ENCODE measurements at places on chromosomes 7 and 10. TPM values are rescaled to one million over a fixed set of nuclear protein-coding genes. Genes with fewer than 3 reads are reported as not detected.

GIMAP6 gene
- 15.7 TPM for total RNA-seq

STAMBPL1 gene
- total RNA-seq = 3.6 TPM

BBIP1 gene
- total RNA-seq = 20.9 TPM

NOBOX gene
- not detected for total RNA-seq

FRA10AC1 gene
- 11.4 TPM for total RNA-seq

TCAF2 gene
- 12.7 TPM for total RNA-seq

SORCS1 gene
- total RNA-seq = 14.4 TPM

PFKP gene
- total RNA-seq = 35.1 TPM

CFAP43 gene
- total RNA-seq = 6.9 TPM

CCM2 gene
- 30.0 TPM for total RNA-seq

ATP6V1F gene
- 118 TPM for total RNA-seq

EMX2 gene
- 0.05 TPM for total RNA-seq

ATP5F1C gene
- total RNA-seq = 239 TPM

CEP55 gene
- total RNA-seq = 0.14 TPM

CLRN3 gene
- not detected for total RNA-seq

UNCX gene
- not detected for total RNA-seq

PI4K2A gene
- total RNA-seq = 12.3 TPM

All from prostate gland (tissue), 2 donors.